Stimulated activated CD8-positive, alpha-beta memory T cell treated with anti-CD3 and anti-CD28 coated beads, Interleukin-4, amount 100 ng/mL, for 1 hour (primary cell): ENCODE measurements at places on chromosomes 3 and 15.

- DNase-seq = no peak
Measured at GRCh38 chr3:121493431-121493830, 52.4 kb downstream of the POLQ start.

- DNase-seq = no peak
Measured at GRCh38 chr15:69763831-69764230, 311.2 kb downstream of the RPLP1 start.

DNA sequence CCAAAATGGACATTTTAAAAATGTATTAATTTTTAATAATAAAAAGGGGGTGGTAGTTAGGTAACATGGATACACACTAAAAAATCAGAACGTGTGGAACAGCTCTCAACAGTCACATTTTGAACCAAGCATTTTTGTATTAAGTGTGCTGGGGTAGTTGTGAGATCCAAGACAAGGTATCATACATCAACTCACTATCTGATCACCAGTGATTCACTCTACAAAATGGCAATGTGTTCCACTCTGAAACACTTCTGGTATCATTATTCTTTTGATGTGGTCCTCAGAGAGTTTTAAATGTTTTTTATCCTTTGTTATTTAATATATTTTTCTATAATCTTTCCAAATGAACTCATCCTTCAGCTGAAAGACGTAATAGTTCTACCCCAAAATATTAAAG lies 5.4 kb downstream of the HACL1 start:
- no peak for DNase-seq

DNA sequence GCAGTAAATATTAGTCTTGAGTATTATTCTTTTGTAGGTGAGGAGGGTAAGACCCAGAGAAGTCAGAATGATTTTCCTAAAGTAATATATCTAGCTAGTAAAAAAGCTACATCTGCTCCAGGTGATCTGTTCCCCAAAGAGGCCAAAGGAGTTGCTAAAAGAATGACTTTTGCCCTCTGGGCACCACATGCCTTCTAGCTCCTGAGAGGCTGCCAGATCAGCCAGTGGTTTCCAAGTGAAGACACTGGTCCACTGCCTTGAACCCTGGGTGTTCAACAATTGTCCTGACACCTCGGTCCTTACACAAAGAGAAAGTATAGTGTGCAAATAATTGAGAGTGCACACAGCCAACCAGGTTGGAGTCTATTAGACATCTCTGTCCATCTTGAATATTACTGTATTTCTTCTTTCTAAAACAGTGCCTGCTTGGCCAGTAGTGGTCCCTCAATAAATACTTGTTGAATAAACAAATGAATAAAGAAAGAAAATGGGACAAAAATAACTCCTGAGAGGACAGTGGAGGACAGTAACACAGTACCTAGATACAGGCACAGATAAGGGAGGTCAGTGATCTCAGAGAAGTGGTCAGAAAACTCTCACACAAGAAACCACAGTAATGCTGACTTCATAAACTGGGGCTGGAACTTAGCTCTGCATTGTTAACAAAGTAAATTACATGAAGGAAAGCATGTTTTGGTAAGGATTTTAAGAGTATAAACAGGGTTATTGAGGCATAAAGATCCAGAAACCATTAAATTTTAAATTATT lies 56.6 kb upstream of the CSTA start:
- no peak for DNase-seq

- DNase-seq = no peak
Measured at GRCh38 chr3:8657804-8658305, 13.3 kb upstream of the SSUH2 start.

DNA sequence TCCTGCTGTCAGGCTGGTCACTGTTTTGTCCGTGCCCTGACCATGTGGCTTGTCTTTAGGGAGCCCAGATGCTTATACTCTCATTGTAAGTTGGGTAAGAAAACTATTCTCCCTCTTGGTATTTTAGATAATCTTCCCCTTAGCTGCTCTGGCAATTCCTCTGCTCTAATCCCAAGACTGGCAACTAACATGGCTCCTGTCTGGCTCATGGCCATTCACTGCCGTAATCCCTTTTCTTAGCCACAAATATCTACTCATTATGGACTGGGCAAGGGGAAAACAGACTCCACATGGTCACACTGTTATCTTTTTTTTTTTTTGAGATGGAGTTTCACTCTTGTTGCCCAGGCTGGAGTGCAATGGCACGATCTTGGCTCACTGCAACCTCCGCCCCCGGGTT lies 38.8 kb downstream of the TYRO3 start:
- DNase-seq = no peak

DNA sequence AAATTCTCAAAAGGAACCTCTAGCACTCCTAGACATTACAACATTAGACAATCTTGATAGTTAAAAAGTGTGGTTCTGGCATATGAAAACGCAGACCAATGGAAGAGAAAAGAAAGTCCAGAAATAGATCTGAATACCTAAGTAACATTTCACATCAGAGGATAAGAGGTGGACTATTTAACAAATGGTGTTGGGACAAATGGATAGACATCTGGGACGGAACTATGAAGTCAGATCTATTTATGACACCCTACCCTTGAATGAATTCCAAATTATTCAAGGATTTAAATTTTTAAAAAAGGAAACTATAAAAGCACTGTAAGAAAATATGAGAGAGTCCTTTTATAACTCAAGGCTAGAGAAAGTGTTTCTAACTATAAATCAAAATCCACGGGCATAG lies 111.3 kb downstream of the SCN11A start:
- DNase-seq = no peak

DNA sequence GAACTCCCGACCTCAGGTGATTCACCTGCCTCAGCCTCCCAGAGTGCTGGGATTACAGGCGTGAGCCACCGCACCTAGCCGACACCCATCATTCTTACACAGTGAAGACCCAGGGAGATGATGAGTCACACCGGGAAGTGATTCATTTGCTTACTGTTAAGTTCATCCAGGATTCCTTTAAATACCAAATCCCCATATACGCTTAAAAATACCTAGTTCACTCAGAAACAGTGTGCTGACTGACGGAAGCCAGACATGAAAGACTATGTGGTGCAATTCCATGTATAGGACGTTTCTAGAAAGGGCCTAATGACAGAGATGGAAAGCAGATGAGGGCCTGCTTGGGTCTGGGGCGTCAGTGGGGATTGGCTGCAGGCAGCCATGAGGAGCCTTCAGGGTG lies 75.2 kb downstream of the APBA2 start:
- no peak for DNase-seq

DNA sequence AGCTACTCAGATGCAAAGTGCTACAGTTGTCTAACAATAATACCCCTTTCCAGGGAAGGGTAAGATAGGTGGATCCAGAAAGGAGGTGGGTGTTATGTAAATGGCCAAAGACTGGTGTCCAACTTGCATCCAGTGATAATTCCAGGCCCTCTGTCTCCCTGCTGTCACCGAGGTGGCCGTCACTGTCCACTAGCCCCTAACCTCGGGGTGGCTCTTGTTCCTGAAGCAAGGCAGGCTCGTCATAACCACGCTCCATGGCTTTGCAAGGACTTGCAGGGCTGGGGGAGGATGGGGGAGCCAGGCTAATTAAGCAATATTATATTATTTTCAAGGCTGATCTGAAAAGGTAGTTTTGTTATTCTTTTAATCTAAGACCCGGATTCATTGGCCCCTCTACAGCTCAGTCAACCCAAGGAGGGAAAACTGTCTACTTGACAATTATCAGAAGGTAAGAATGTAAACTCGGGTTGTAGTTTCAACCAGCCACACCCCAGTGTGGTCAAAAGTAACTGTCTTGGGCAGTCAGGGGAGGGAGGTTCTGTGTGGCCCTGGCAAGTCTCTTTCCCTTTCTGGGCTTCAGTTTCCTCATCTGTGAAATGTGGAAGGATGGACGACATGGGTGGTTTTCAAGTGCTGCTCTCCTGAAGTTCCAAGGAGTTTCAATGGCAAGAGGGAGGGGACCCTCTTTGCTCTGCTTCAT lies 220.1 kb upstream of the BHLHE40 start:
- no peak for DNase-seq

GRCh38 chr15:50506121-50506520 lies 40.3 kb downstream of the USP50 start:
- DNase-seq = no peak

DNA sequence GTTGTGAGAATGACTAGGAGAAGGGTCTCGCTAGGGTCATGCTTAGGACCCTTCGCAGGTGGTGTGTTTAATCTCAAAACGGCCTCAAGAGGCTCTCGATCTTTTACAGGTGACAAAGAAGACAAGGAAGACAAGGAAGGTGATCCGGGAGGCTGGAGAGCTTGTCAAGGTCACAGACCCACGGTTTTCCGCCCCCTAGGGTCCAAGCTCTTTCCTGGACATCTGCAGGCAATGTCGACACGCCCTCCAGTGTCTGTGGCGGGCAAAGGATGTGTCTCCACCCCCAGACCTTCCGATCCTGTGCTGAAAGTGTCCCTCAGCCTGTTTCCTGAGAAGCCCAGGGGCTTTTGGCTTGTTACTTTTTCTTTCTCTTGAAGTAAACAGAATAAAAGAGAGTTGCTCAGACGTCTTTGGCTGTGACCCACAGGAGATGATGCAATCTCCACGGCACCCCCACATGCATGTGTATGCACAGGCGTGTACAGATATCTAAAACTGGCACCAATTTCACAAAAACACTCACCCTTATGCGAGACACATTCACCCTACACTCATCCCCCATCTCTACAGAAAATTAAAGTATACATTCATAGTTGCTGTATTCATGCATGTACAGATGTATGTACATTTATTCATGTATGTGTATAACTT lies 108.8 kb downstream of the KLF13 start:
- DNase-seq = peak; percentile 70

DNA sequence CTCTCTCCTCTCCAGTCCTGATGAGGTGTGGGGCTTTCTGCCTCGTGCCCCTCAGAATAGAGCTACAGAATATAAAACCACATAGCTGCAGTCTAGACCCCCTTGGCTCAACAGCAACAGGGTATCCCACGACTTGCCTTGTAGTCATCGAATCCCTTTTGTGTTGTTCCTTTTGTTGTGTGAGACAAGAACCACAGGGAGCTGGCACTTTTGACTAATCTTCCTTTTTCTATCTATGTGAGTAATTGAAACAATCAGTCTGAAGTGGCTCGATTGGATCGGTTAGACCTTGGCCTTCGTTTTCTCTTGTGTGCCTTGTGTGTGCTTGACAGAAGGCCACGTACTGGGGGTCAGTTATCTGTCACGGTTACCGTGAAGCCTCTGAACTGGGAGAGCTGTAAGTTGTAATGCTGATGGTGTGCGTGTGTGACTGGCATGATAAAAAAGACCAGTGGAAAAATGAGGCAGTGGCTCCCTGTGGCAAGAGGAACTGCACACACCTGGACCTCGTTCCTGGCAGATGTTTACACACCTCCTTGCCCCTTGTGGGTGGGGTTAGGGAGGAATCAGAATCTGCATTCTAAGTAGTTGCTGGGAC lies 23.2 kb upstream of the IQCF6 start:
- DNase-seq = no peak

DNA sequence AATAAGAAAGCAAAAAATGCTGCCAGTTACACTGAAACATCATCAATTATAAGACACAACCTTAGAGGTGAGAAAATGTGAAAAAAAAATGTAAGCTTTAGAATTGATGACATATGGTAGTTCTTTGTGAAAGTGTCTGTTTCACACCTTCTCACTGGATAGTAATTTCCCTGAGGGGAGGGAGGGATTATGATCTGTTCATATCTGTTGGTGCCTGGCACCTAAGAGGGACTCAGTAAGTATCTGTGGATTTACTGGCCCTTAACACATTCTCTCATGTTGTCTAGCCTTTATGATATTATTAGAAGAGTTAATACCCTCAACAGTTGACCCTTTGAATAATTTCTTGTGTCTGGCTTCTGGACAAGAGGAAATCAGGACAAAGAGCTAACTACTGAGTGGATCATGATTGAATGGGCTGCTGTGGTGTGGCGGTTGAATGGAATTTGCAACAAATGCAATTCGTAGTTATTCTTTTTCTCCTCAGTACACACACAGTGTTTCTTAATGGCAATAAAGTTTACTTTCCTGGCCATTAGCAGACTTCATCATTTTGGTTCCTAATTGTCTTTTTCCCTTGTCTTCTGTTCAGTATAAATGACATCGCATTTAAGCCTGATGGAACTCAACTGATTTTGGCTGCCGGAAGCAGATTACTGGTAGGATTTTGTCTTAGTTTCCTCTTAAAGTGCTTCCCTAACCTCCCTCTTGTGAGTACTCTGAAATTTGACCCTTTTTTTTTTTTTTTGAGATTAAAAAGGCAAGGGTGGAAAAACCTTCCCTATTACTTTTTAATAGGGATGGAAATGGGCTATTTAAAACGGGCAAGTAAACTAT lies 9.5 kb downstream of the IFT122 start:
- DNase-seq = no peak

- DNase-seq = no peak
Measured at GRCh38 chr3:22947851-22948250, 255.3 kb upstream of the UBE2E2 start.

- DNase-seq = no peak
Measured at GRCh38 chr3:171149526-171150116, 123.1 kb upstream of the SLC2A2 start.

GRCh38 chr15:26661748-26662147 lies 111.1 kb downstream of the GABRB3 start:
- no peak for DNase-seq

- DNase-seq = no peak
Measured at GRCh38 chr15:65396283-65396964, 18.6 kb upstream of the IGDCC3 start.

- no peak for DNase-seq
Measured at GRCh38 chr3:46561951-46562350, 4.2 kb downstream of the LRRC2 start.

DNA sequence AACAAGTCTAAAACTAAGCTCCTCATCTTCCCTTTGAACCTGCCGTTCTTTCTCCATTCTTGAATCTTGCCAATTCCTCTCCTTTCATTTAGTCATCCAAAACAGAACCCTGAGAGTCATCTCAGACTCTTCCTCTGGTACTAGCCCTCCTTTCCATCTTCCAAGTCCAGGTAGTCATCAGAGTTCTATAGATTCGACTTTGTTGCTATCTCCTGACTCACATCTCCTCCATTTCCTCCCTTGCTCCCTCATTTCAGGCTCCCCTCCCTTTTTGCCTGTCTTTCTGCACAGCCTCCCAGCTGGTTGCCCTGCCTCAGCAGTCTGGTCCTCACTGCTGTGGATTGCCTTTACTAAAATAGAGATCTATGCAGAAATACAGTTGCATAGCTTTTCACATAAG lies 4.7 kb downstream of the ATG7 start:
- no peak for DNase-seq

GRCh38 chr3:174242311-174243041 lies 616.7 kb upstream of the NAALADL2 start:
- DNase-seq = no peak

DNA sequence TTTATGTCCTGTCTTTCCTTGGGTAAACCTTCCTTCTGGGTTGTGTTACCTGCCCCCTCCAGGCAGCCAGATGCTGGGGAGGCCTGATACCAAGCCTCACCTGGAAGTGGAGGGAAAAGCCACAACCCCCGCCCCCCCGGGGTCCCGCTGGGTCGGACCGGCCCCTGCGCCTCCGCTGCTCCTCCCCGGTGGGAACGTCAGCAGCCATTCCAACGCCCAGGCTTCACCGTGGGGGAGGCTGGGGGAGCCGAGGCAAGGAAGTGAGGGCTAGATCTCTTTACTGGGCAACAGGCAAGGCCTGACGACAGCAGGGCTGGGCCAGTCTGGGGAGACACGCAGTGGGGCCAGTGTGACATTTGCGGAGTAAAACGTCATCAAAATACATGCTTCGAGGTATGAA lies 53.0 kb upstream of the SNRPA1 start:
- no peak for DNase-seq

GRCh38 chr3:59788801-59789200 lies 739.0 kb upstream of the CFAP20DC start:
- DNase-seq = no peak
